ENCODE measurements at places on chromosomes 2 and 18.
A peak's percentile ranks its signal among the peaks of the same experiment; 100 is the strongest.

GRCh38 chr18:75110846-75111415 lies 98.0 kb downstream of the PTGR3 start:
- DNase-seq, result no peak

GRCh38 chr2:69483024-69483423 lies 45.8 kb upstream of the NFU1 start:
- DNase-seq, result no peak

GRCh38 chr2:15942711-15943345 lies 2.5 kb downstream of the MYCN start:
- DNase-seq, result peak; percentile 43

GRCh38 chr2:225496568-225496967 lies 97.1 kb downstream of the NYAP2 start:
- no peak for DNase-seq

DNA sequence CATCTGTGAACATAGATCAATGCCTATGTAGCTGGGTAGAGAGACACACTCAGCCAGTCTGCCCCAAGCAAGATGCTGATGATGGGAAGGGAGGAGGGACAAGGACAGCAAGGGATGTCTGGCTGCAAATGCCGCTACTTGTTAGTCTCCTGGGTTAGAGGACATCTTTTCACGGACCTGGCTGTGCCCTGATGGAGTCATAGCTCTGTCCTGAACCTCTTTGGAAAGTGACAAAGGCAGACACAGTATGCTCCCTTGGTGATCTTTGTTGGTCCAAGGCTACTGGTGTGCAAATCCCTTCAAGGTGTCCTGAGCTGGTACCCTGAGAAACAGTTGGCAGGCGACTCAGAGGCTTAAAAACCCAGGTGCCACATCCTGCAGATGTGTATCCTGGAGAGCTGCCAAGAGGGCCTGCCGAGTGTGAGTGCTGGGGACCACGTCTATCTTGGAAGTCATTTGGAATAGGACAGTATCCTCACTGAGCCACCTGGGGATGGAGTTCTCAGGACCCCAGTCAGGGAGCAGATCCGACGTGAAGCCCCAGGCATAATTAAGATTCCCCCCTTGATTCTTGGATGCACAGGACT lies 10.8 kb downstream of the FOSL2 start:
- no peak for DNase-seq

GRCh38 chr2:187842978-187843847 lies 289.0 kb upstream of the TFPI start:
- peak; percentile 18 for DNase-seq

- no peak for DNase-seq
Observed at GRCh38 chr2:64967601-64968000, 21.6 kb upstream of the SLC1A4 start.

DNA sequence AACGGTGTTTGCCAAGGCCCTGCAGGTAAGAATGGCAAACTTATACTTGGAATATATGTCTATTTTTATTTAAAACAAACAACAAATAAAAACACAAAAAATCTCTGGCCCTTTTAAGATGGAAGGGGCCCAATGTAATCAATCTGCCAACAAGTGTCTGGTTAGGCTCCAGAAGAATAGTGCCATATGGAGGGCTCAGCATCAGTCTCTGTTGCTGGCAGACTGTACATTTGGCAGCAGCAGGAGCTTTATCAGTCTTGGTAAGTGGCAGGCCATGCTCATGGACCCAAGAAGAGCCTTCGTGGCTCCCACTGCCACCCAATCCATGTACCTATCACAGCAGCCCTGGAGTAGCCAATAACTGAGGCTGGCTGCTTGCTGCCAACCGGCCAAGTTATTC lies 101.1 kb downstream of the GALNT3 start:
- DNase-seq, result no peak

- DNase-seq, result no peak
Observed at GRCh38 chr2:203988500-203989260, 52.1 kb downstream of the ICOS start.

GRCh38 chr2:205734436-205735037 lies 52.2 kb downstream of the NRP2 start:
- DNase-seq, result no peak

- DNase-seq, result no peak
Observed at GRCh38 chr2:170157025-170157684, 20.8 kb upstream of the MYO3B start.

DNA sequence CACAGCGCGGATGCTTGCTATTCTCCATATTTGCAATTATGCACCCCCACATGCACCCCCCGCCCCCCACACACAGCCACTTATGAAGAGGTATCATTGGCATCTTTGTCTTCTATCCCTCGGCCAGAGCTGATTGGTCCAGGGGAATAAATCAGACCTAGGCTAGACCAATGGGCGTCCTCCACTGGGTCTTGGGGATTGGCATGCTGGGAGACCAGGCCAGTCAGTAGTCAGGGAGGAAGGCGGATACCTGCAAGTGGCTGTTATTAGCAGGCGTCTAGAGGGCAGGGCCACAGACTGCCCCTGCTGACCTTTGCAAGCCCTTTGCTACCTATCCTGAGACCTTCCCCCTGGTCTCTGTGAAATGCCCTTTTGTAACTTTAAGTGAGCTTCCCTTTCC lies 30.0 kb downstream of the ATOH8 start:
- DNase-seq, result no peak

- no peak for DNase-seq
Observed at GRCh38 chr2:54574860-54575247, 118.7 kb downstream of the SPTBN1 start.

GRCh38 chr2:151153601-151154000 lies 108.1 kb downstream of the RBM43 start:
- DNase-seq, result no peak

- DNase-seq, result no peak
Observed at GRCh38 chr2:235319095-235319494, 174.7 kb upstream of the AGAP1 start.

DNA sequence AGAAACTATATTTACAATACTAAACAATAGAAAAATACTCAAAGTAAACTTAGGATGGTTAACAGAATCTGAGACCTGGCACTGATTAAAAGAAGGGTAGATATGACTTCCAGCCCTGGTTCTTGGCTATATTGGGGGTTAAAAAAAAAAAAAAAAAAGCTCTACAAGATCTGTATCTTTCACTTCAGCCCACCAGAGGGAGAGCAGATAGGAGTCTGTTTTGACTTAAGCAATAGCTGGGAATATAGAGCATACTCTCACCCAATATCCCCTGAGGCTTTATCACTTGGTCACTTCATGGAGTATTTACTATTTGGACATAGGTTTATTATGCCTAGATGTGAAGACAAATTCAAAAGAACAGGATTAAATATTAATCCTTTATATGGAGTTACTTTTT lies 598.9 kb upstream of the LINC00305 start:
- DNase-seq, result no peak

- DNase-seq, result no peak
Observed at GRCh38 chr2:145273840-145274239, 753.9 kb upstream of the ZEB2 start.

DNA sequence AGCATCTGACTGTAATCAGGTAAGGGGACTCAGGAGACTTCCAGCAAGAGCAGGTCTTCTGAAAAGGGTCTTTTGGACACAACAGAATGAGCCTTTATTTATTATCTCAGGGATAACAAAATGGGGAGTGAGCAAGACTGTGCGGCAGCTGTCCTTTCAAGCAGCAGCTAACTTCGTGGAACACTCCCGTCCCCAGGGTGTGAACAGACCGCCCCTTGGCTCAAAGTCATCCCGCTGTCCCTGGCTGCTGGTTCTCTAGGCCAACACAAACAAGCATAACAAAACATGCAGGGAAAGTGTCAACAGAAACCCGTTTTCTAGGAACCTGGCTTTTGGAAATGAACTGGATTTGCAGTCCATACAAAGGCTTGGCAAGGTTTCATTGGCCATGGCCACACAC lies 787.9 kb upstream of the FANCL start:
- no peak for DNase-seq

GRCh38 chr2:215161301-215161829 lies 22.9 kb upstream of the ABCA12 start:
- DNase-seq, result no peak

- DNase-seq, result no peak
Observed at GRCh38 chr2:231001921-231002320, 6.0 kb downstream of the SPATA3 start.

- DNase-seq, result no peak
Observed at GRCh38 chr2:43191947-43192516, 34.4 kb downstream of the ZFP36L2 start.

DNA sequence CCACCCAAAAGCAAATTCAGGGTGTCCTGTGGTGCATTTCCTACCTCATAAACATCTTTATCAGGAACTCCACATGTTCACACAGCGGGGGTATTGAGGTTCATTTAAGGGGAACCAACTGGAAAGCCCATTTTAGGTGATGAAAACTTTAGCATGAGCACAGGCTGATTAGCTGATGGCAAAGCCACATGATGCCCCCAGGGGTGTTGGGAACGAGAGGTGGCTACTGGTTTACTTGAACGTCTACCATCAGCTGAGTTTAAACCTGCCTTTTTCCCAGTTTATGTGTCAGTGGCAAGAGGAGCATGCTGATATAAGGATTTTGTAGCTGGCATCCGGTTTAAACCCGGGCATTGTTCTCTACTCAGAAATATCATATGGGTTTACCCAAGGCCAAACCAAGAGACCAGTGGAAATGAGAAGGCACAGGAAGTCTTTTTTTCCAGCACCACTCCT lies 54.5 kb upstream of the UPP2 start:
- no peak for DNase-seq

DNA sequence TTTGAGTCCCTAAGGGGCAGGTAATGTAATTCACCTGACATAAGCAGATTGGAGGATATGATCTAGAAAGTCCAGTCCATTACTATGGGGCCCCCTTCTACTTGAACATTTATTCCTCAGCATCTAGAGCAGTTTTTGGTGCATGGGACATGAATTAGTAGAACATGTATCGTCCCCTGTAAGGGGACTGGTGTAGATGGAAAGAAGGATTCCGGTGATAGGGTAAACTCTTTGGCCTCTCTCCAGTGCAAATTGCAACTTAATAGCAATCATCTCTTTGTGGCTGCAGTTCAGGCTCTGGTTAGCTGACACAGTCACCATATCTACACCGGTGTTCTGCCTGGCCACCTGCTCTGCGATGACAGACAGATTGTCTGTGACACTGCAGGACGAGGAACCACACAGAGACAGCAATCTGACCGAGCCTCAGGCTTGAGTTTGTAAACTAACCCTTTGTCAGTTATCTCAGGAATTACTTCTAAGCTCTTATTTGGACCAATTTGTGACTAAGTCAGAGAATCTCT lies 6.4 kb upstream of the SLC8A1 start:
- no peak for DNase-seq

DNA sequence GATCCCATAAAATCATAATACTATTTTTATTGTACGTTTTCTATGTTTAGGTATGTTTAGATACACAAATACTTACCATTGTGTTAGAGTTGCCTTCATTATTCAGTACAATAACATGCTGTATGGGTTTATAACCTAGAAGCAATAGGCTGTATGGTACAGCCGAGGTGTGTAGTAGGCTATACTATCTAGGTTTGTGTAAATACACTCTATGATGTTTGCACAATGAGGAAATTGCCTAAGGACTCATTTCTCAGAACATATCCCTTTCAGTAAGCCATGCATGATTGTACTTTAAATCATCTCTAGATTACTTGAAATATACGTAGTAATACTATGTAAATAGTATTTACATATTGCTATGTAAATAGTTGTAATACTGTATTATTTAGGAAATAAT lies 156.7 kb downstream of the CDCA7 start:
- DNase-seq, result no peak

GRCh38 chr2:235541838-235542549 lies 48.2 kb downstream of the AGAP1 start:
- DNase-seq, result no peak

DNA sequence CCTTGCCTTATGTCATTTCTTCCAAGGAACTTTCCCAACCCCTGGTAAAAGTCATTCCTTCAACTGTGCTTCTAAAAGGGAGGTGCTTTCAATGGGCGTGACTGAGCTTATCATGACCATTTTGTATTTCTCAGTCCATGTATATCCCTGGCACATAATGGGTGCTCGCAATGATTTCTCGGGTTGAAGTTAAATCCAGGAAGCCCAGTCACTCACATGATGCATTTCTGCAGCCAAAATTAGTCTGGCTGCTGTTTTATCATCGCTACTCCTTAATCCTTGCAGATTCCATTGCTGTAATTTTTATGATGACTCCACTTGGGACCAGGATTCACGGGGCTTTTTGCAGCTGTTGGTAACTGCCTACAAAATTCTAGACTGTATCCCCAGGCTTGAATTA lies 25.9 kb upstream of the RFX8 start:
- DNase-seq, result no peak

- peak; percentile 27 for DNase-seq
Observed at GRCh38 chr2:179049546-179050311, at the start of gene CCDC141. TSS of gene CCDC141 (minus strand) at chr2:179050137. CDS start at chr2:179049941, 196 bp downstream.

DNA sequence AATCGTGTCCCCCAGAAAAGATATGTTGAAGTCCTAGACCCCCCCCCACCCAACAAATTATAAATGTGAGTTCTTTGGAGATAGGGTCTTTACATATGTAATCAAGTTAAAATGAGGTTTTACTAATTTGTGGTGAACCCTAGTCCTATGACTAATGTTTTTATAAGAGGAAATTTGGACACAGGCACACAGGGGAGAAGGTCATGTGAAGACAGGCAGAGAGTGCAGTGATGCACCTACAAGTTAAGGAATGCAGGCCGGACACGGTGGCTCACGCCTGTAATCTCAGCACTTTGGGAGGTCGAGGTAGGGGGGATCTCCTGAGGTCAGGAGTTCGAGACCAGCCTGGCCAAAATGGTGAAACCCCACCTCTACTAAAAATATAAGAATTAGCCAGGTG lies 5.8 kb upstream of the PMAIP1 start:
- no peak for DNase-seq

- DNase-seq, result peak; percentile 34
Observed at GRCh38 chr18:9792565-9793245, 84.6 kb downstream of the RAB31 start.

- DNase-seq, result peak; percentile 60
Observed at GRCh38 chr18:49510393-49511115, 23.5 kb upstream of the C18orf32 start.

GRCh38 chr2:207525296-207525695 lies 4.5 kb upstream of the CREB1 start:
- no peak for DNase-seq

- no peak for DNase-seq
Observed at GRCh38 chr2:221480163-221480562, 91.9 kb downstream of the EPHA4 start.

GRCh38 chr2:88615822-88616221 lies 11.4 kb downstream of the EIF2AK3 start:
- peak; percentile 38 for DNase-seq

DNA sequence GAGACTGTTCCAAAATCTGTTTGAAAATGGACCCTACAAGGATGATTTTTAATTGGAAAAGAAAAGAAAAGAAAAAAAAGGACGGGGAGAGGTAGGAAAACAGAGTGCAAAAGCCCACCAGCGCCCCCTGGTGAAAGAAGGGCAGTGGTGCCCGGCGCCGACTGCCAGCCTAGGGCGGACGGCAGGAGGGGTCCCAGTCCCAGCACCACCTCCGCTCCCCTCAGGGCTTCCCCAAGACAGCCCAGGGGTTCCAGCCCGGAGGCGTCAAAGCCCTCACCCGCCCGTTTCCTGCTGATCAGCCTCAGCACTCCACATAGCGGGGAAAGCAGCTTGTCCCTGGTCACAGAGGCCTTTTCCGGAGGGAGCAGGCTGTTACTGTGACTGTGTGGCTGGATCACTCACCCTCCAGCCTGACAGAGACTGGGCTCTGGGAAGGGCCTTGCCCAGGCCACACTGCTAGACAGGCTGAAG lies 213.9 kb downstream of the TFCP2L1 start:
- DNase-seq, result peak; percentile 87
